CD4-positive, alpha-beta T cell treated with Interleukin-12 subunit alpha and Interleukin-12 subunit beta, for 1 hour (primary cell): ENCODE measurements at places on chromosomes 3 and 15.

DNA sequence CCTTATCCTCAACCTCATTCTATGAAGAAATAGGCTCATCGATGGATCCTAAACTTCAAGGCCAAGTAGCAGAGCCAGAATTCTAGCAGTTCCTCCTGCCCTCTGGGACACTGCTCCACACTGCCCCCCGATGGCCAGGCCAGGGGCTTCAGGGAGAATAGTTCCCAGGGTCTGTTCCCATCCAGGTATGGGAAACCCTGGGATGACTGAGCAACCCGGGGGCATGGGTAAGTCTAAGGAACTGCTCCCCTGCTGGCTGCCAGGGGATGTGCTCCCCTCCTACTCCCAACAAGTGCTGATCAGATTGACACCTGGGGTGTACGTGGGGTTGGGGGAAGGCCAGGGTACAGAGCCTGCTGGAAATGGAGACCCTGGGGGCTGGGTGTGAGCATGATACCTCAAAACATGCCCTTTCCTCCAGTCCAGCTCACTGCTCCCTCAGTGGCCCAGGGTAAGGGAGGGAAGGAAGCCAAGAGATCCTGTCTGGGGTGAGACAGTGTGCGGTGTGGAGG is 7.6 kb downstream of the ULK3 start:
- DNase-seq, result peak; percentile 38

- DNase-seq, result no peak
Observed at GRCh38 chr15:83064859-83065258, 2.2 kb downstream of the BTBD1 start.

GRCh38 chr15:72787526-72787925 is 4.0 kb upstream of the ADPGK start:
- no peak for DNase-seq

GRCh38 chr3:19945534-19945933 is 1.4 kb upstream of the RAB5A start:
- no peak for DNase-seq

- DNase-seq, result no peak
Observed at GRCh38 chr15:75673426-75674235, 25.9 kb downstream of the SNX33 start.

- no peak for DNase-seq
Observed at GRCh38 chr15:68980786-68981185, 33.7 kb upstream of the NOX5 start.

DNA sequence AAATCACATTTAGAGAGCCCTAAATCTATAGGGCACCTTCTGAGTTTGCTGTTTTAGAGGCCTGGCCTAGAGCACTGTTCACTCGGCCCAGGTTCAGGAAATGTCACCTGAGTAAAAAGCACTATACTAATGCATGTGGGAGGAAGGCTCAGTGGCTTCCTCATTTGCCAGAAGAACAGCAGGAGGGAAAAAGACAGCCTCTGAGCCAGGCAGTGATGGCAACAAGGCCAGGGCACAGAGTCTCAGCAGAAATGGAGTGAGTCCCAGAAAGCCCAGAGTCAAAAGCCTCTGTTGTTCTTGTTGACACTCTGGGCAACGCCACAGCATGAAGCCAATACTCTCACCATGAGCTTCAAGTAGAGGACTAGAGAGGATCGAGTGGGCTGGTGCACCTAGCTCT is 25.9 kb downstream of the LTF start:
- DNase-seq, result no peak

- DNase-seq, result peak; percentile 35
Observed at GRCh38 chr3:72446218-72447058, 401.8 kb downstream of the SHQ1 start.

- DNase-seq, result no peak
Observed at GRCh38 chr3:181328346-181328745, 338.8 kb upstream of the DNAJC19 start.

DNA sequence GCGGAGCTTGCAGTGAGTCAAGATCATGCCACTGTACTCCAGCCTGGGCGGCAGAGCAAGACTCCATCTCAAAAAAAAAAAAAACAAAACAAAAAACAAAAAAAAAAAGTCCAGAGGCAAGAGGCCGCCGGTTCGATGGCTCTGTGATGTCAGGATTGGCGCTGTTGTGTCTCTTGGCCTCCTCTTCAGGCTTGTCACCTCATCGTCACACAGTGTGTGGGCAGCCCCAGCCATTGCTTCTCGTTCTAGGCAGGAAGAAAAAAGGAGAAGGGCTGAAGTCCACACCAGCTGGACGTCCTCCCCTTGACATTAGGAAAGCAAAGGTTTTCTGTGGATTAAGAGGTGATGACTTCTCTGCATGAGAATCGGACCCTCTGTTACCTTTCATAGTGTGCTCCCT is 191.1 kb downstream of the NSMCE3 start:
- DNase-seq, result no peak

- DNase-seq, result no peak
Observed at GRCh38 chr3:141321109-141321497, 47.2 kb upstream of the ZBTB38 start.

DNA sequence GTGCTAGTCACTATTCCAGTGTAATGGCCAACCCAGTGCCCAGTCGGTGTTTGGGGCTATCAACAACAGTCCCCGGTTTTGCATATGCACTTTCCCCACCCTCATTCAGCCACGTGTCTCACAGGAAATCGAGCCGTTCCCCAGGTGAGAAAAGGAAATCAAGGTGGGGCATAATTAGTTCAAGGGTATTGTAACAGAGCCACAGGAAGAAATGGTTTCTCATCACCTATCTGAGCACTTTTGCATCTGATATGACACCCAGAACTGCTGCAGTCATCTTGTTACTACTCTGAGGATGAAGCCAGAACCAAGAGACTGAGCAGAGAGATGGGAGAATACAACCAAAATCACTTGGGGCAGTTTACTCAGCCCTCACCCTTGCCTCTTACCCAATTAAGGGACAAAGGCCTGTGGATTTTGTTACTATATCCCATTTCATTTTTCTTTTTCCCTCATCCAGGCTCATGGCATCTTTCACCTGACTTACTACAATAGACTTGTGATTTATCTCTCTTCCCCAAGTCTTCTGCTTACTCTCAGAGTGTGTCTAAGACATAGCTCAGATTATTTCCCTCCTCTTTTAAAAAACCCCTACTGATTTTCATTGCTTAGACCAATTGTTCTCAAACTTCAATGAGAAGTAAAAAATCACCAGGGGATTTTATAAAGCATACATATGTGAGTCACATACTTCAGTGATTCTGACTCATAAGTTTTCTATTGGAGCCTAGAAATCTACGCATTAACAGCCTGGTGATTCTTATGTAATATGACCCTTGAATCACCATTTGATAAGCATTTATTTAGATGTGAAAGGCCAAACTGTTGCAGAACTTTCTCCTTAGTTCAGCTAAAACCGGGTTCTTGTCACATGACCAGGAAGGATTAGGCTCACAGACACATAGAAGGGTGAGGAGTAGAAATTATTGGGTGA is 40.5 kb downstream of the TRAT1 start:
- peak; percentile 51 for DNase-seq

- no peak for DNase-seq
Observed at GRCh38 chr3:60912876-60913275, 338.4 kb downstream of the FHIT start.

DNA sequence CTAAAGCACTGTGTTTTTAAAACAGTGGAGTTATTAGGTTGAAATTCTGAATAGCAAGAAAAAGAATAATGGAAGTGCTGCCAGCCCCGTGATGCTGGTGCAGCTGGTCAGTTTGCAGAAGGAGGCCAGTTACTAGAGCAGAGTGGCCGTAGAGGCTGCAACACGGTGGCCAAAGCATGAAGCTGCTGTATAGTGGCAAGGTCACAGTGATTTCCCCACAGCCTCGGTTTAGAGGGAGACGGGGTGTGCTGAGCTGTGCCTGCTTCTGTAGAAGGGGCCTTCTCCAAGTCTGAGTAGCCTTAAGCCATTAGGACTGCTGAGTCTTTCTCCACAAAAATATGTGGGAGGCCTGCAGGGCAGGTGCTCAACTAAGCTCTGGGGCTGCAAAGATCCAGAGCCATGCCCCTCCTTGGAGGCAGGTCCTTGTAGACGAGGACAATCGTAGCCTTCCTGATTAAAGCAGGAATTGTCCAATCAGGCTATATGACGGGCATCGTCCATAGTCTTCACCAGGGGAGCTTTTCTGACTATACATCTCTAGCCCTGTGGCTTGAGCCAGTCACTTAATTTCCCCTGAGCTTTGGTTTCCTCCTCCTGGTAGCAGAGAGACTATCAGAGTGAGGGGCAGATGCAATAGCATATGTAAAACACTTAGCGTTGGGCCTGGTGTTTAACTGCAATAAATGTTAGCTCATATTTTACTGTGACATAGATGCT is 151.6 kb downstream of the PGPEP1L start:
- DNase-seq, result no peak

- DNase-seq, result no peak
Observed at GRCh38 chr3:133463347-133463860, 63.5 kb downstream of the BFSP2 start.

DNA sequence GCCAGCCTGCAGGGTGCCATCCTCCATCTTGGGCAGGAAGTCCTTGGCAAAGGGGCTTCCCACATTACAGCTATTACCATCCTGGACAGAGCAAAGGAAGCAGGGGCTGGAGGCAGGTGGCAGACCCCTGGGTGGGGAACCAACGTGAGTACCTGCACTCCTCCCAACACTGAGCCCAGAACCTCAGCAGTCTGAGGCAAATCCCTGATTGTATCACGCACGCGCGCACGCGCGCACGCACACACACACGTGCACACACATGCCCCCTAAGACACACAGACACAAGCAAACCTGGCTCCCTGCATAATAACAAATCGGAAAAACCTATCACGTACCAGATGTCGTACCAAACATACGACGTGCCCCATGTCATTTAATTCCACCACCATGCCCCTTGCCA is 11.8 kb downstream of the POLG start:
- DNase-seq, result no peak

DNA sequence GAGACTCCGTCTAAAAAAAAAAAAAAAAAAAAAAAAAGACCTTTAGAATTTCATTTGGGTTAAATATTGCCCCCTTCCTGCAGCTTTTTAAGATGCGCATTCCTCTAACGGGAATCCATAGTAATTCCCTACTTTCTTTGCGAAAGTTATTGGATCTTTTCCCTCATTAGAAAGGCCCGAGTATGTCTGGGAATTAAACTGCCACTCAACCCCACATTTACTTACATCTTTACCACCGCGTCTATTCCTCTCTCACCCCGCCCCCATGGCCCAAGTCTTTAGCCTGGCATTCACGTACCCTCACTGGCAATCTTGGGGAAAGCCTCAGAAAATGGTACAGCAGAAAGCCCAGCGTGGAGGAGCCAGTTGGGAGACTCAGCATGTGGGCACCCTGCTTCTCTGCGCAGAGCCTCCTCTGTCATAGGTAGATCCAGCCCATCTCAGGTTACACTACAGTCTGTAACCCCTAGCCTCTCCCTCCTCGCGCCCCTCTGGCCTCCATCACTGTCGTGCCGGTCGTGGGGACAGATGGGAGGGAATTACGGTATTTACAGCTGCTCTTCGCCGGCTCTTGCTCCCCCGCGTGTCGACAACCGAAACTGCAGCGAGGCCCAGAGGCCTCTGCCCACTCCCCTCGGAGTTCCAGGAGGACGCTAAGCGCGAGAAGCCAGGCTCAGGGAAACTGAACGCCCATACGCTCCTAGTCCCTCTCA is 6.4 kb upstream of the ANKDD1A start:
- peak; percentile 80 for DNase-seq

- no peak for DNase-seq
Observed at GRCh38 chr3:104779324-104779723, 587.4 kb upstream of the ALCAM start.

DNA sequence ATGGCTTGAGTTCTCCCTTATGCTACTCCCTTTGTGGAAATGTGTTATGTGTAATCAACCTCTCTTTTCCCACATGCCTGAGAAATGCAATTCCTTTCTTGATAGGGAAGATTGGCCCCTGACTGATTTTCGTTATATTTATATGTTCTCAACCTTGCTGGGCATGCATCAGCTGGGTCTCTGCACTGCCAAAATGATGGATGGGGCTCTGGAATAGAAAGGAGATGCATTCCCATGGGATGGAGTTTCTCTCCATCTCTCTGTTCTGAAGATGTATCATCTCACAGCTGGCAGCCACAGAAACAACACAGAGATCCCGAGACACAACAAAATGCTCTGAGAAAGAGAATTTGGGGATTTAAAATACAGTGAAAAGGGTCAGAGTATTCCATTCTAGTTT is 327.7 kb upstream of the LMCD1 start:
- DNase-seq, result no peak

DNA sequence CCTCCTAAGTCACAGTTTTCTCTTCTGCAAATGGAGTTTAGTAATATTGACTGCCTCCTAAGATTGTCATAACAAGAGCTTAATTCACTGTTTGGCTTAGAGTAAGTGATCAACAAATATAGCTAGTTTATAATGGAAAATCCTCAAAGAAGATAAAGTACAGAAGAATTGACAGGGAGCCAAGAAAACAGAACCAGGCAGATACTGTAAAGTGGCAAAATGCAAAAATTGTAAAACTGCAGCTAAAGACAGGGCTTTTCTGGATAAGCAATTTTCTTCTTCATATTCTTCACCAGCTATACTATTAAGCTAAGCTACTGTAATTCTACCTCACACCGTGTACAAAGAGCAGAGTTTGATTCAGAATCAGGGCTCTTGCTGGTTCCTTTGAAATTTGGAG is 148.6 kb downstream of the ARPP21 start:
- DNase-seq, result no peak

- no peak for DNase-seq
Observed at GRCh38 chr15:66092053-66093016, 161.2 kb downstream of the MEGF11 start.

DNA sequence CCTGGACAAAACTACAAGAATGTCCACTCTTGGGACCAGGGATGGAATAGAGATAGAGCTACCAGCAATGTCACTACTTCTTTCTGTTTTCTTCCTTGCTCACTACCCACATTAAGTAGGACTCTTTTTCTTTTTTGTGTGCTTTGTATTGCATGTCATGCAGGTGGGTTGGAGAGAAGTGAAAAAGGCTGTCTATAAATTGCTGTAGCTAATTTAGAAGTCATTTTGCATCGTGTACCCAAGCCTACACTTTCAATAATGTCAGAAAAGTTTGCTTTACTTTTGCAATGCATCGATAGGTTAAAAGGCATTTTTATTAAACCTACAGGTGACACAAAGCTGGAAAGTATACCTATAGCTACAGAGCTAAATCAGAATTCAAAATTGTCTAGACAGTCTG is 58.9 kb downstream of the GTF2E1 start:
- DNase-seq, result no peak

DNA sequence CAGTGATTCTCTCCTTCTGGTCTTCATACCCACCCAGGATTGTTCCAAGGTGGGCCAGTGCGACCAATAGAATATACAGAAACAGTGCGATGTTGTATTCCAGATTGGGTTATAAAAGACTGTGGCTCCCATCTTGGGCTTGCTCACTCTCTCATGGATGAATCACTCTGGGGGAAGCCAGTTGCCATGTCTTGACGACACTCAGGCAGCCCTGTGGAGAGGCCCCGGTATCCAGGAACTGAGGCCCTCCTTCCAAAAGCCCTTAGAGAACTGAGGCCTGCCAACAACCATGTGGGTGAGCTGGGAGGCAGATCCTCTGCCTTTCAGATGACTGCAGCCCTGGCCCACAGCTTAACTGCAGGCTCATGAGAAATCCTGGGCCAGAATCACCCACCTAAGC is 57.2 kb downstream of the SH3GL3 start:
- DNase-seq, result no peak

- DNase-seq, result no peak
Observed at GRCh38 chr3:23435318-23435717, 232.2 kb downstream of the UBE2E2 start.
